ENCODE measurements at places on chromosomes 2 and 18.

DNA sequence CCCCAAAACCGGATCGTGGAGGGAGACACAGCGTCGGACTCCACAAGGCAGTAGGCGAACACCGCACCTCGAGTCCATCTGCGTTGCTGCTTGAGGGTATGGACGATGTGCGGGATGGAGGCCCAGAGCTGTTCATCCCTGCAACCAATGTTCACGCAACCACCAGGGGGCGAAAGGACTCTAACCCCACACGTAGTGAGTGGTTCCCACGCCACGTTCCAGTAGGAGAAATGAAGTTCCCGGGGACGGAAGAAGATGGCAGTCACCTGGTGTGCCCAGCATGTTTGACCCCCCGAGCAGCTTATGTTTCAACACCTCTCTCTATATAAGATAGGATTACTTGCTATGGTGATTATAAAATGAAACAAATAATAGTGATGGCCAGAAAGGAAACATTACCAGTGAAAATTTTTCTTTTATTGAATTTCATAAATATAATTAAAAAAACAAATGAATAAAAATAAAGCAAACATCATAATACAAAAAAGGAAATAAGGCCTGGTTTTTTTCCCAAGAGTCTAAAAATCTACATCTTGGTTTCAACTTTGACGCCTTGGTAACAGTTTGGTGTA lies 184.3 kb downstream of the SH3BP4 start:
- peak; percentile 63 for DNase-seq

DNA sequence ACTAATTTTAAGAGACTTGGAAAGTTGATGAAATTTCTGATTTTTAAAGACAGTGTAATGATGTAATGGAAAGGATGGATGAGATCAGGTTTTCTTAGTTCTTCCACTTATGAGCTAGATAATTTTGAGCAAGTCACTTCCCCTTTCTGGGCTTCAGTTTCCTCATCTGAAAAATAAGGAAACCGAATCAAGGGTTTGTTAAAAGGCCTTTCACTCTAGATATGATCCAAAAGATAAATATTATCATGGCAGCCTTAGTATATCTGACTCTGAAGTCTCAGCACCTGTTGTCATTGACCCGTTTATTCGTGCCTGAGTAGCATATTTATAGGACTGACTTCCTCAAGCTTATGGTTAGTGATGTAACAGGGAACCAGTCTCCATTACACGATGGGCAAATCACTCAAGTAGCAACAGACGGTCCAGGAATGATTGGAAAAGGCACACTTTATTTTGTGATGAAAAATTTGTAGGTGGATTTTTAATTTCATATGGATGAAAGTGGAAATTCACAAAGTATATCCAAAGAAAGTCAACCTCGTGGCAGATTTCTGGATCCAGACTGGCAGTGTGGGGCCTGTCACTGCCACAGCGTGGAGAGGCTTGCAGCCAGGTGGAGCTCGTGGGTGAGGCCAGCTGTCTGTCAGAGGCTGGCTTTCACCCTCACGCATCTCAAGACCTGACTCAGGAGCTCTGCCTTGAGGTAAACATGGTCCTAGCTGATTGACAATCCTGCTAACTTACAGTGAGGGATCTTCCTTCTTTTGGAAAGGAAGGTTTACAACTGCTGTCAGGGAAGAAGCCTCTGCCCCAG lies 137.9 kb upstream of the CXCR4 start:
- no peak for DNase-seq

DNA sequence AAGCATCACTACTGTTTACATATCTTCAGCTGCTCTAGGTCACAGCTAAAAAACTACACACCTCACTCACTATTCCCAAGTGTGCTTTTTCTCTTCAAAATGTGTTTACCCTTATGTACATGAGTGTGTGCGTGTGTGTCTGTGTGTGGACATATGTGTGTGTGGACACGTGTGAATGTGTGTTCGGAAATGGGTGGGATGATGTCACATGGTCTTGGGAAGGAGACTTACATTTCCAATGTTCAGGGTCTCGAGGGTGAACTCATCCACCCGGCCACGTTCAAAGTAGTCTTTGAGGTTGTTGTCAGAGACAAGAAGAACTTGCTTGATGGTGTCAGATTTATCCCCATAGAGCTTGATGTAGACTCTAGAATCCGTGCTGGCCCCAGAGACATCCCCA lies 87.8 kb downstream of the LOXHD1 start:
- DNase-seq: no peak

DNA sequence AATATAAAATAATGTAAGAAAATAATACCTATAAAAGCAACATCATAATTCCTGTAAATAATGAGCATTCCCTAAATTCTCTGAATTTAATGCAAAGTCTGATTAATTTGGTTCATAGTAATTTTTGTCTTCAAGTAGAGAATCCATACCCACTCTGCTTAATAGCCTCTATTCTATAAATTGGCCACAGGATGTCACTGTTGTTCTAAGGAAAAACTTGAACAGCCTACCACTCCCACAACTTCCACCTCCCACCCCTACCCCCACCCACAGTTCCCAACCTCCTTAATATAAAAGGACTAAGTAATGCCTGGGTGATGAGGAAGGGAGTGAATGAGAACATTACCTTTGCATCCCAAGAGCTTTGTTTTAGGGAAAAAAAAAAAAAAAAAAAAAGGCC lies 27.2 kb upstream of the BBS5 start:
- no peak for DNase-seq

DNA sequence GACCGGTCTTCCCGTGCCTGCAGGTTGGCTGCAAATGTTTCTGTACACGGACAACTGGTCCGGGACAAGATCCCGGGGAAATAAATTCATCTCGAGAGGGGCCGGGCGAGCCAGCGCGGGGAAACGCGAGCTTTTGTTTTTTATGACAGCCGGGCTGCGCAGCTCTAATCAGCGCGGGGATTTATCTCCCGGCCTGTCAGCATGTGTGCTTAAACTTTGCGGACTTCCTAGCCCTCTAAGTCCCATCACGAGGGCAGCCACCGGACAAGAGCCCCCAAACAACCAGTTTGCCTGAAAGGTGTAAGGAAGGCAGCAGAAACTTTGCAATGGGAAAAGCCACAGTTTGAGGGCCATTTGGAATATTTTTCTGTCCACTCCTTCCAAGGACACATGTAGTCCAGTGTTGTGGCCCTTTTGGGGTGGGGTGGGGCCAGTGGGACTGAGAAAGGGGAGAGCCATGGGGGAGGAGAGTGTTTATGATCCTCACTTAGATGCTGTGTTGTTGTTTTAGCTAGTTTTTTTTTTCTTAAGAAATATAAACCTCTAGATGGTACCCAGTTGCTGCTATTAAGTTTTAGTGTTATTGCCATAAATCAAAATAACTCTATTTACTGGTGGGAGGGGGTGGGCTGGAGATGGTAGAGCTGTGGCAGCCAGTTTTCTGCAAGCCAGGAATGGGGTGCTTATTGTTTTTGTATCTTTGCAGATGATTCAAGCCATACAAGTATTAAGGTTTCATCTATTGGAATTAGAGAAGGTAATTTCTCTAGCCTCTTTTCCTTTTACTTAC lies 6.0 kb downstream of the MEIS1 start:
- no peak for DNase-seq

DNA sequence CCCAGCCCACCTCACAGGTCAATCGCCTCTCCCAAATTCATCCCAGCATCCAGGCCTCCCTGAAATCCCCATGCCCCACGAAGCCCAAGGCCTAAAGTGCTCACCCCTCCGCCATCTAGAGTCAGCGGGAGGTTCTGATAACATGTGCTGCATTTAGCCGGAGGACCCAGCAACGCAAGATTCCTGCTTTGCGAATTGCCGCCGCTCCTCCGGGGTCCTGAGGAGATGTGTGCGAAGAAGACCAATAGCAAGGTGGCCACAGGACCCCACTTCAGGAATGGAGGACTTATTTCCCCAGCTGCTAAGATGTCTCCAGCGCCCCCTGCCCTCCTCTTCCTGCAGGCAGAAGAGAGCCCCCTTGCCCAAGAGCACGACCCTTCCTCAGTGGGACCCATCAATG lies 120.8 kb upstream of the GLI2 start:
- no peak for DNase-seq

- DNase-seq: no peak
Measured at GRCh38 chr18:9629709-9630108, 15.3 kb upstream of the PPP4R1 start.

GRCh38 chr2:147910990-147911473 lies 66.2 kb downstream of the ACVR2A start:
- peak; percentile 5 for DNase-seq

GRCh38 chr2:219636941-219637841 lies 9.8 kb downstream of the SLC4A3 start:
- DNase-seq: no peak

DNA sequence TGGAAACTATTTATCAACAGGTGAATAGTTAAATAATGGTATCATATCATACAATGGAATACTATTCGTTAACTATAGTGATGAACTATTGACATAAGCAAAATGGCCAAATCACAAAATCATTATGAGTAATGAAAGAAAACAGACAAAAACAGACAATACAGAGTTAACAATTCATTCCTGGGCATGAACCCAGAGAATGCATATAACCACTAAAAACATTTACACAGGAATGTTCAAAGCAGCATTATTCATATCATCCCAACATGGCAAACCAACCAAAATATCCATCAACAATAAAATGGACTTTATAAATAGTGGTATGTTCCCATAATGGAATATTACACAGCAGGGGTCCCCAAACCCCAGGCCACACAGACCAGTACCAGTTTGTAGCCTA lies 131.2 kb upstream of the CYP1B1 start:
- no peak for DNase-seq

DNA sequence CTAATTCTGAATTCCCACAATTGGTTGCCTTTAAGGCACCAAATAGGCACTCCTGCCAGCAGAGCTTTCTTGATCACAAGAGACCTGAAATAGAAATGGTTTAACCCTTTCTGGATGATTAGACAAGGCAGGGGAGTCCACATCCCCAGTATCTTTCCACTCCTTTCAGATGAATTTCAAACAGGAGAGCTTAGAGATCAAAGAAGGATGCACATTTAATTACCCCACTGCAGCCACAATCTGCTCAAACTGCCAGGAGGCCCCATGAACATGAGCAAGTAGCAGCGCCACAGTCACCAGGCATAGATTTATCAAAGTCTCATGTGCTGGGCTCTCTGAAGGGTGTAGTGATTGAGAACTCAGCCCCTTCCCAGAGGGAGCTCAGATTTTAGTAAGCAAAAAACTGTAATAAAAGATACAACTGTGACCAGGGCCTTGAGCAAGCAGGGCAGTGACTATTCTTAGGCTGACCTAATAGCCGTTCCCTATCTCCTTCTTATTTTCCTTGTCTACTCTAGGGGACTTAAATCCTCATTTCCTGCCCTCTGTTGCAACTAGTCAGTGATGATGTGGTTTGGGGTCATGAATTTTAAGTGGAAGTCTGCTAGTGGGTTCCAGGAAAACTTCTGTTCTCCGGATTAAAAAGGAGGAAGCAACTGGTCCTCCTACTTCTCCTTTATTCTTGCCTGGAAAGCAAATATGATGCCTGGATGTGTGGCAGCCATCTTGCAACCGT lies 53.7 kb downstream of the SLC4A3 start:
- no peak for DNase-seq

DNA sequence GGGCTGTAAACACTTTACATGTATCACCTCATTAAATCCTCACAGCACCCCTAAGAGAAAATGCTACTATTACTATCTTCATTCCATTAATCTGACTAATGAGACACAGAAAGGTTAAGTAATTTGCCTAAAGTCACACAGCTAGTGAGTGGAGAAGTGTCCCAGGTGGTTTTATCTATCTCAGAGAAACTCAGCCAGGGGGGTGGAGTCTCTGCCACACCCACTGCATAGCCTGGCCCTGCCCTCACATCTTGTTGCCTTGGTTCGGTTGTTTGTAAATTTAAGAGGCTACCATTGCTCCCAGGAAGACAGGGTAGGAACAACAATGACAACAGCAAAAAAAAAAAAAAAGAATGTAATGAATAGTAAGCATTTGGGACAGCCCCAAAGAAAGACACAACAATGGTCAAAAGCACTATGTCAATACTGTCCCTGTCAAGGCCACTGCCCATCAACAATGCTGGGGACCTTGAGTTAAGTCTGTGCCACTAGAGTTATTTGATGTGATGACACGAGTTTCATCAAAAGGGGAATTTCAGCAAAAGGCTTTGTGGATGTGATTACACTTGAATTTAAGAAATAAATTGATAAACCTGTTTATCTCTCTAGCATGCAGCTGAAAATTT lies 17.5 kb downstream of the CYRIA start:
- DNase-seq: no peak

GRCh38 chr2:31234683-31235503 lies 941 bp downstream of the EHD3 start:
- no peak for DNase-seq

GRCh38 chr2:183195397-183195796 lies 71.2 kb downstream of the NUP35 start:
- DNase-seq: no peak

DNA sequence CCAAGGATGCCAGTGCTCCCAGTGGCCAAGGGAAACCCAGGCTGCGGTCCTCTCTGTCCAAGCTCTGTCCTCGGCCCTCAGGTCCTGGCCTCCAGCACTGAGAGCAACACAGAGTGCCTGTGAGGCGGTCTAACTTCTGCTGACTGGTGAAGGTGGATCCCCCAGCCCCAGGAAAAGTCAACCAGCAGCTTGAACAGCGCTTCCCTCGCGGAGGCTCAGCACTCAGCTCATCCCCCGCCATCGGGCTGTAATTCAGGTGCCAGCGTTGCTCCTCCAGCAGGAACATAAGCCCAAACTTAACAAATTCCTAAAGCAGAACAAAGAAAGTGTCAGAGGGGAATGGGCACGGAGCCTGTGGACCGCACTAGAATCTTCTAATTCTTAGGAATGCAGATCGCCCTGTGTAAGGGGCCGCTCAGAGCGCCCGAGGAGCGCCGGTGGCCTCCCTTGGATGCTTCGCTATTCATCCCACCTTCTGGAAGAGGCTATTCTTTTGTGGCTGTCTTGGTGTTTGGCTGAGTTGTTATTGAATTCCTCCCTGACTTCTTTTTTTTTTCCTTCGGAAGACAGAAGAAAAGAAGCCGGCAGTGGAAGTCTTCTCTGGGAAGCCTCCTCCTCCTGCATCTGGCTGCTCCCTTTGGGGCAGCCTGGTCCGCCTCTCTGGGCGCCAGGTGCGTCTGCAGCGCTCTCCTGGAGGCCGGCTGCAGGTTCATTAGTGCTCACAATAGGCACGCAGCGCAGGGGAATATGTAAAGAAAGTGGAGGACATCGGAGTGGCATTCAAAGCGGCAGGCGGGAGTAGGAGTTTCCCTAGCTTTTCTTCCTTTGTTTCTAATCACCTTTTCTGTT lies 905.6 kb downstream of the TSN start:
- DNase-seq: no peak

DNA sequence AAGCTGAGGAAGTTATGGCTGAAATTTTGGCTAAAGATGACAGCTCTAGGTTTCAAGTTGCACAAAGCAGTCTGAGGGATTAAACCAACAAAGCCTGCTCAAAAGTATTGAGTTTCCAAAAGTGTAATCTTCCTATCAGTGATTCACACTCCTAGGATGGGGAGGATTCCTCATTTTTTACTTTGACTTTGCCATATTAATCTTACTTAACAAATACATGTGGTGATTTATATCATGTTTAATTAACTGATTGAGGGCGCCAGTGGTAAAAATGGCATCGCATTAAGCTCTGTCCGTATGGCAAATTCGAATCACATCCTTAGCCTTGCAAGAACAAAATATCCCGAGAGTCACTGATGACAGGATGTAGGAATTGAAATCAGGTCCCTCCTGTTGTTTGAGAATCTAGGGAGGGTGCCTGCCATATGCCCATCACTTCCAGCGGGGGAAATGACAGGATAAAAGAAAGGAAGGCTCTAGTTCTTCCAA lies 78.1 kb upstream of the ETAA1 start:
- DNase-seq: no peak
